ENCODE measurements at places on chromosomes 4 and X.

DNA sequence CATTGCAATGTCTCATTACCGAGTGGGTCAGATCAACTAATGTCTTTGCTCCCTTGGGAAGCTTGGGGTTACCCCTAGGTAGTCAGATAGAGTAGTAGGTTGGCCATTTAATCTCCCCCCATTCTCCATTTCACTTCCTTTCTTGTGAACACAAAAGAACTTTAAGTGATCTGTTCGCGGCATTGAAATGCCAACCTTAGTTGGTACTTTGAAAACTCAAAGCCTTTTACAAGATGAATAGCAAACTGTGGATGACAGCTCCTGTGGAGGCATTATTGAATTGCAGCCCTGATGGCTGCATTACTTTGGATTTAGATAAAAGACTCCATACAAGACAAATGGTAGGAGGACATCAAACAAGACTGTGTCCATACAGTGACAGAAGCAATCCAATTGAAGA lies 469.1 kb downstream of the GBA3 start:
- no peak for DNase-seq

- peak; percentile 72 for DNase-seq
Observed at GRCh38 chrX:107484002-107484726, 34.7 kb downstream of the FRMPD3 start.

- DNase-seq, result no peak
Observed at GRCh38 chr4:70994069-70994366, 569 bp downstream of the DCK start.

GRCh38 chr4:84499624-84499982 lies 511 bp upstream of the NKX6-1 start:
- DNase-seq, result no peak

DNA sequence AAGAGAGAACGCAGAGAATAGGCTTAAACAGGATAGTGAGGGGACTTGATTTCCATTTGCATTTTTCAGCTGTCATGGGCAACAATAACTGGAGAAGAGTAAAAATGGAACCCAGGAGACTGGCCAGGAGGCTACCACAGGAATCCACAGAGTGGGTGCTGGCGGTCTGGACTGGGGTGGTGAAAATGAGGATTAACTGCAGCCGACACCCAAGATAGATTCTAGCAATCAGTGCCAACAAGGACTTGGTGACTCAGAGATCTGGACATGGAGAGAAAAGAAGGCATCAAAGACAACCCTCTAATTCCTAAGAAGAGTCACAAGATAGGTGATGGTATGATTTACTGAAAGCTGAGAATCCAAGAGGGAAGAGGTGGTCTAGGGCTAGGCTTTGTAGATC lies 102.8 kb downstream of the ATP8A1 start:
- no peak for DNase-seq

DNA sequence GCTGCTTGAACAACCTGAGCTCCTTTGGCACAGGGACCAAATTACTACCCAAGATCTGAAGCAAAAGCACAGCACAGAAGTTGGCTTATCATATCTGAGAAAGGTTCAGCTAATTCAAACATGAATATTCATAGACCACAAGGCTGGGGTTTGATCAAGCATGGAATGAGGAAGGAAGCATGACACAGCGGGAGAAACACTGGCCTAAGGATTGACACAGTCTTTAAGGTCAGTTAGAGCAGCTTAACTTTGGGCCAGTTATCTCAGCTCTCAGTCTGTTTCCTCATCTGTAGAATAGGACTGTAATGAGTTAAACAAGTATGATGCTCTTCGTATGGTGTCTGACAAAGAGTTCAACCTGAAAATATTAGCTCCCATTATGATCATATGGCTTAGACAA lies 88.5 kb upstream of the CBR4 start:
- DNase-seq, result no peak

DNA sequence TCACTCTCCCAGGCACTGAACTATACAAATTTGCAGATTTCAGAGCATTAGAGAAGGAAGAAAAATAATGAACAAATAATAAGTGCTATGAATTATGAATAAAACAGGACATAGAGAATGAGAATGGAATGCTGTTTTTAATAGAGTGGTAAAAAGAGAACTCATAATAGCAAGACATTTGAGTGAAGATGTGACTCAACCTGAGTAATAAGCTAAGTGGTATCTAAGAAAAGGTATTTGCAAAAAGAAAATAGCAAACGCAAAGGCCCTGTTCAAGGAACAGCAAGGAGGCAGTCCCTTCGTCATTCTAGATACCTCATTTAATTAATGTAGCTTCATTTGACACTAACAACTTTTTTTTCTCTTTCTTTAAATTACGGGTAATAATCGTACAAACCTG lies 1910.0 kb upstream of the TENM3 start:
- DNase-seq, result no peak

- no peak for DNase-seq
Observed at GRCh38 chr4:23500894-23501449, 388.9 kb downstream of the PPARGC1A start.

GRCh38 chr4:98658287-98659105 lies at the start of gene TSPAN5:
TSPAN5 (minus strand) TSS chr4:98658611.
- peak; percentile 88 for DNase-seq

DNA sequence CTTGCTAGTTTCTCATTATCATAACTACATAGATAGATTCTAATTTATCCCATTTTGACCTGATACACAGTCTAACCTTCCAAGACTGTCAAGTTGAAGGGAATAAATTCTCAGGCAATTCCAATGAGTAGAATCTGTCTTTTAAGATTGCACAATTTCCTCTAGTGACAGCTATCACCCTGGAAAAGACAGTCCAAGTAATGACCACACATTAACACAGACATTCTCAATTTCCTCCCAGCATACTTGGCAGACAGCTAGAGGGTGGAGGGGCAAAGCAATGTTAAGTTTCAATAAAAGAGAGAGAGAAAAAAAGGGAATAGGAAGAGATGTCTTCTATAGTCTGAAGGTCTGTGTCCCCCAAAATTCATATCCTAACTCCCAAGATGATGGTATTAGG lies 234.7 kb downstream of the LDB2 start:
- DNase-seq, result peak; percentile 68

DNA sequence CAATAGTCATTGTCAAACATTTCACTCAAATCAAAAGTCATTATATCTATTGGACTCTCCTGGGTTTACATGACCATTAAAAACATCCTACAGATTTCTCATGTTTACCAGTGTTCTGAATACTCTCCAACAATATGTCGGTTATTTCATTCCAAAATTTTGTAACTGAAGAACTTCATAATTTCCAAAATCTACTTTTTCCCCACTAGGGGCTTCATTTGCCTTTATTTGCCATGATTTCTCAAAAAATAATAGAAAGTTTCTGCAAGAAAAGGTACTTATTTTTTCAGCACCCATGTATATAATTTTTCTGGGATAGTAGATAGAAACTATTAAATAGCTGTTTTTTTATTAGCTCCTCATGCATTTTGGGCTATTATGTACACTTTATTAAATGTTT lies 49.0 kb downstream of the PRDM5 start:
- DNase-seq, result peak; percentile 7

DNA sequence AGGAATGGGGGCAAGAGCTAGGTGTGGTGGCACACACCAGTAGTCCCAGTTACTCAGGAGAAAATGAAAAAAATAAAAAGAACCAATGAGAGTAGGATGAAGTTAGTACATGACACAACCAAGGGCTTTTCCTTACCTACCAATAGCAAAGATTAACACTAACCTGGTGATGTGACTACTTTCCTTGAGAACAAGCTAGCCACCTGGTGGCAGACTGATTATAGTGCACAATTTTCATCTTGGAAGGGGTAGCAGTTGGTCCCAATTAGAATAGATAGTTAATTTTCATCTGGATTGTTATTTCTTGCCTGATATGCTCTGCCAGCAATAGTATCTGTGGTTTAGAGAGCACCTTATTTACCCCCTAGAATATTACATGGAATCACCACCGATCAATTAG lies 1216.8 kb upstream of the PABPC4L start:
- peak; percentile 19 for DNase-seq

DNA sequence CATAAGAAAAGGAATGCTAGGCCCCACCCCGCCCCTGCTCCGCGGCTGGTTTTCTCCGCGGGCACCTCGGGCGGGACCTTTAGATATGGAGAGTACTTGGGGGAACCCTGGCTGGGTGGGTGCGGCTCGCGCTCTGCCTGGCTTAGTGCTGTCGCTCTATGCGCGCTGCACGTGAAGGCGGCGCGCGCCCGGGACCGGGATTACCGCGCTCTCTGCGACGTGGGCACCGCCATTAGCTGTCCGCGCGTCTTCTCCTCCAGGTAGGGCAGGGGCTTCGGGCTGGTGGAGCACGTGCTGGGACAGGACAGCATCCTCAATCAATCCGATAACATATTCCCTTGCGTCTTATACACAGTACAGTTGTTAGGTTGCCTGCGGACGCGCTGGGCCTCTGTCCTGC lies 56.0 kb downstream of the MAGEB10 start:
- no peak for DNase-seq

GRCh38 chr4:69099910-69100309 lies 3.6 kb downstream of the UGT2B7 start:
- no peak for DNase-seq

- DNase-seq, result no peak
Observed at GRCh38 chrX:115598556-115598955, 37.6 kb downstream of the PLS3 start.

- DNase-seq, result no peak
Observed at GRCh38 chr4:76960014-76960413, 10.5 kb downstream of the SEPTIN11 start.

DNA sequence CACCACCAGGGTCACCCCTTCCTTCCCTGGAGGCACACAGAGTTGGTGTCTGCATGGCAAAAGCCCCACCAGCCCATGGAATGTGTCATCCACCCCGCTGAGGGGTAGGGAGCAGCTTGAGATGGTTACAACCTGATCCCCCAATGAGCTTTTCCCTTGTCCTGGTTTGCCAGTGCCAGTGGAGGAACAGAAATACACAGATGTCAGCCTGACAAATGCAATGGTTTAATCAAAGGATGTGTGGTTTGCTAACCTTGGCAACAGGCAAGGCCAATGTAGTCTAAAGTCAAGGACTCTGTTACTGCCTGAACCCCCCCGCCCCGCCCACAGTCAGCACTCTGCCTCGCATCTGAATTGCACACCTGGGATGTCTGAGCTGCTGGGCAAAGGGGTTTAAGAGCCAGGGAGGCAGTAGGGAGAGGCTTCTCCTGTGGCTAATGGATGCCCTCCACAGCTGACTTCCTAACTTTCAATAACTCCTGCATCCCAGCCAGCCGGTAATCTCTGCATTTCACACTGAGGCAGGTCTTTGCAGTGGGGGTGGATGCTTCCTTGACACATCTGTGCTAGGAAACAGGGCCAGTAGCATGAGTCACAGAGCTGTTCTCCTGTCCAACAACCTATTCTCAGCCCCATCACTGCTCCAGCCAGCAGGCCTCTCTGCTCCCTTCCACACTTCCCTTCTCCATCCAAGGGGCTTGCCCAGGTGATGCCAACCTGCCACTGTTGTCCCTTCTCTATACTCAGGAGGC lies 137.5 kb downstream of the AMMECR1 start:
- DNase-seq, result no peak

DNA sequence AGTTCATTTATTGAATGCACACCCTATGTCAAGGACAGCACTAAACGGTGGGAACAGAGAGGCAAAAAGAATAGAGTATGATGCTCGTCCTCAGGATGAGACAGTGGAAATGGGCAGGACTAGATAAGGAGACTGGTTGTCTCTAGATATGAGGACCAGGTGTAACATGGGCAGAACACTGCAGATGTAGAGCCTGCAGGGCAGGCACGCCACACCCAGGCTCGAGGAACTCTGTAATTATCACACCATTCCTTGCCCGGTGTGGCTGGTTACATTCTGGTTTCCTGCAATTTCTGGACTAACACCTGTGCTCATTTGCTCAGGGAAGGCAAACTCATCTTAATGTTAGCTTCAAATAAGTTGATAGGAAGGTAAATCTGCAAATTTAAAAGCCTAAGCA lies 334.4 kb downstream of the DHX15 start:
- no peak for DNase-seq

DNA sequence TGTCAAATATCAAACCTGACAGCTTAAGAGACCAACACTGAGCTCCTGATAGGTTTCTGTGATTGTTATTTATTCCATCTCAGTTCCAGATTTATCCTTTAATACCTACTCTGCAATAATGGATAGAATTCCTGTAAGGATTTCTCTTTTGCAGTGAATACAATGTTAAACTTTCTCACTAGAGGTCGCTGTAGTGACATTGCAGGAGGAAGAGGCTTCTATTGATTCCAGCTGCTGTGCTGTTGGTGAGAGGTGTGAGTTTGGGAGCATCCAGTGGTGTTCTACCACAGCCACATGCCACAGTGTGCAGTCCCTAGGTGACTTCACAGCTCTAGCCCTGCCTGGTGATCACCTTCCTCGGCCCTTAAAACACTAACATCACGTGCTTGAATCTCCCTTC lies 34.6 kb upstream of the DCAF8L2 start:
- peak; percentile 53 for DNase-seq

DNA sequence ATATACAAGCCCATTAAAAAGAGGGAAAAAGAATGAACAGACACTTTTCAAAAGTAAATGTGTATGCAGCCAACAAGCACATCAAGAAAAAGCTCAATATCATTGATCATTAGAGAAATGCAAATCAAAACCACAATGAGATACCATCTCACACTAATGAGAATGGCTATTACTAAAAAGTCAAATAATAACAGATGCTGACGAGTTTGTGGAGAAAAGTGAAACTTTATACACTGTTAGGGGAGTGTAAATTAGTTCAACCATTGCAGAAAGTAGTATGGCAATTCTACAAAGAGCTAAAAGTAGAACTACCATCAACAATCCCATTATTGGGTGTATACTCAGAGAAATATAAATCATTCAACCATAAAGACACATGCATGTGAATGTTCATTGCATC lies 203.0 kb downstream of the ARAP2 start:
- DNase-seq, result no peak

GRCh38 chr4:183905081-183905592 lies at the start of gene STOX2:
STOX2 (plus strand) TSS chr4:183905307; CDS start chr4:183906791, 1,484 bp downstream.
- DNase-seq, result peak; percentile 68

DNA sequence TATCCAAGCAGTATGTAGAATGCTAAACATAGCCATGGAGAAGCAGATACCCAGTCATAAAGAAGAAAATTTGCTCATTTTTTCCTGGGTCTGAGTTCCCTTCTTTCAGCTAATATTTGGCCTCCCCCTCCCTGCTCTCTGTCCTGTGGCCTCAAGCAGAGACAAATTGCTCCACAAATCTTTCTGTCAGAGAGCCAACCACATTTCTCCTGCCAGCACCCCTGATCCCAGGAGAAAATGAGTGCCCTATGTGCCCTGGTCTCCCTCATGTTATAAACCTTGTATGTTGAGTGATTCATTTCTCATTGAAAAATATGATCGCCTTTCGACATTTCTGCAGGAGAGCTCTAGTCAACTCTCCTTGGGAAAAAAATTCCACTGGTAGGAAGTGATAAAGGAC lies 82.0 kb downstream of the TMEM156 start:
- no peak for DNase-seq

- DNase-seq, result no peak
Observed at GRCh38 chr4:6647582-6648230, 7.2 kb downstream of the MRFAP1 start.

- no peak for DNase-seq
Observed at GRCh38 chr4:76616526-76616925, 181.5 kb downstream of the SHROOM3 start.

GRCh38 chrX:69808375-69808774 lies 192.5 kb downstream of the EDA start:
- DNase-seq, result no peak

All from A673 (cell line).